ENCODE measurements at places on chromosomes 5 and 9. TPM values are rescaled to one million over a fixed set of nuclear protein-coding genes. Genes with fewer than 3 reads are reported as not detected.

DNA sequence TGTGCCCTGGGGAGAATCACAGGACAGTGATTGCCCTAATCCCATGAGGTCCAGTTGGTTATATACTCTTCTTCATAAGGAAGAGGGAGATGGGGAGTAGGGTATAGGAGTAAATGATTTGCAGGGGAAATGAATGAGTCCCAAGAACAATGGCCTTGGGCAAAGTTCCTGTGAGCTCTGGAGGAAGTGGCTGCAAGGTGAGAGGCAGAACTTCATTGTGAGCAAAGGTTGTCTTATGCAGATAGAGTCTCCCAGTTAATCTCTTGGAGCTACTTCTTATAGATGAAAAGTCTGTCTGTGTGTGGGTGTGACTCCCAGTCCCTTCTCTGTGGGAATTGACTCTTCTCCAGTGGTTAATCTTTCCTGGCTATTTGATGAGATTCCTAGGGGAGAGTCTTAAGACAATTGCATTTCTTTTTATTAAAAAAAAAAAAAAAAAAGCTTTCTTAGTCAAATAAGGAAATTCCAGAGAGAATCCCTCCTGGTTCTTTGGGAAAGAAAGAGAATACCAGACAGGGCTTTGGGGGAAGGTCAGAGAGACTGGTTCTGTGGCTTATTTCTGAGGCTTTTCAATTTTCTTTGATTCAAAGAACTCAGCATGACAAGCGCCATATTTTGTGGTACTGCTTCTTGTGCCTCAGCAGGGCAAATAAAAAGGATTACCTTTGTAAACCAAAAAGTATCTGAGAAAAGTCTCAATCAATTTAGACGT lies 33.6 kb upstream of the MEGF10 start:
- no peak for DNase-seq

GRCh38 chr5:158751961-158752655 lies 347.6 kb downstream of the EBF1 start:
- no peak for DNase-seq

- DNase-seq = no peak
These were observed 77.8 kb downstream of the FSTL4 start for GRCh38 chr5:133534566-133534965.

DNA sequence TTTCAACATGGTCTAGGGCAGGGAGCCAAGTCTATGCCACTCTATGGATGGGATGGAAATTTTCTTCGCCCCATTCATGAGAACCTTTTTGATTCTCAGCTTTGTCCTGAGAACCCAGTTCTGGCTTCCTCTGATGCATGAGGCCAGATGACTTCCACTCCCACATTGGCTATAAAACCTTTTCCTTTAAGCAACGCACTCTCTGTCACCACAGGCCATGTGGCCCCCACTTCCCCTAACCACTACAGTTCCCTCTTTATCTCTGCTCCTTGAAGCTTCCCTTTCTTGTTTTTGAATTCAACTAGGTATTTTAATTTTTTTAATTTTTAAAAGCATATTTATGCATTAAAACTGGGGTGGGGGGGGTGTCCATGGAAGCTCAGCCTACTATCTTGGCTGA lies 401.3 kb downstream of the ENC1 start:
- no peak for DNase-seq

DNA sequence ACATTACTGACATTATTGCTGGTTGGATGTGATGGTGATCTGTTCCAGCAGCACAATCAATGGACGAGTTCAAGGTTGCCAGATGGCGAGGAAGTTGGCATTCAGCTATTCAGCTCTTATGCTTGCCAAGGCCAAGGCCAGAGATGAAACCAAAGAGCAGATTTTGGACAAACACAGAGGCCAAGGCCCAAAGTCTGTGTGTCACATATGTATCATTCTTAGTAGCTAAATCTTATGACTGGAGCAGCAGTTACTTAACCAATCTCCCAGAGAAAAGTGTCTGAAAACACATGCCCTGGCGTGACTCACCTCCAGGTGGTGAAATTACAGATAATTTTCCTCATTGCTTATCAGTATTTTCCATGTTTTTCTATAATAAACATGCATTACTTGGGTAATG lies 189.0 kb upstream of the EGFLAM start:
- no peak for DNase-seq

DNA sequence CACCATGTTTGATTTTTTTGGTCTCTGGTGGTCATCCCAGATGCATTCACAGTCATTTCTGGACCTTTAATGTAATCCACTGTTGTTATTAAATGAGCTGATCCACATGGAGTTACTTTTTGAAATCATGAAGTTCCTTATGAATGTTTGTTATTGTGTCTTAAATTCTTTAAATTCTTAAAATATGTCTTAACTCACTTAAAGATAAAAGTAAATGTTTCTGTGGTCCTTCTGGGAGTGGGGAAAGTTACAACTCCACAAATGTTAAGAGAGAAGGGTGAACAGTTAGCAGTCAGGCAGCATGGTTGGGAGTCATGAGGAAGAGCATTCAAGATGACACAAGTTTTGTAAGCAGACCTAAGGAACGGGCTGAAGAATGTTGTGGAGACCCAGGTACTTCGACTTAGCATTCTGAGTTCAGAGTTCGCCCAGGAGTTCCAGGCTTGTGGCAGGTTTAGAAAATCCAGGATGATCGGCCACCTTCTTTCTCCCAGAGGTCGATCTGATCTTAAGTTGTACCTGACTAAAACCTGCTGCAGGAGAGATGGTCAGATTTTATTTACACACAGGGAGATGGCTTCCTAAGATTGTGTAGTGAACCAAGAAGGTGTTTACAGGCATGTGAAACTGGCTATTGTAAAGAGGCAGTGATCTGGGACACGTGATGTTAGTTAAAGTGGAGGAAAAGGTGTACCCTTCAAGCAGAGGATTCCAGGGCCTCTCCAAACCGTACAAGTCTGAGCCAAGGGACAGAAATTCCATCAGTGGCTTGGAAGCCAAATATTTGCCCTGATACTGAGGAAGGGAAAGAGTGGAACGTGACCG lies 17.2 kb downstream of the SLC1A1 start:
- DNase-seq = no peak

Gene KCNN2
- total RNA-seq = 2.1 TPM

- DNase-seq = no peak
These were observed 117.4 kb downstream of the GCNT1 start for GRCh38 chr9:76576344-76576743.

DNA sequence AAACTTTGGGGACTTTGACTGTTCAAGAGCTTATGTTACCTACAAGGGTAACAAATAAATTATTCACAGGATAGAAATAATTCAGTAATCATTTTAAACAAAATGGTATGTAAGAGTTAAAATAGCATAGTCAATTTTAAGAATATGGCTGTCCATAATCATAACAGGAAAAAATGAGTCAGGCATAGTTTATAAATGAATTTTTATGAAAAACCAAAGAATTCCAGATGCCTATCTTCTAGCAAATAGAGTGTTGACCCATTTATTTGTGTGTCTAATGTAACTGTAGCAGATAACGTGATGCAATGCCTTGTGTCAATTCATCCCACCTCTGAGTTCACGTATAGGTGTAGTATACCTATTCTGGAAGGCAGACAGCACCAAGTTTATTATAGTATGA lies 169.7 kb upstream of the CDH9 start:
- DNase-seq = no peak

Gene PCDHGA3
- total RNA-seq = 2.9 TPM

Gene SEC61B
- total RNA-seq = 75.1 TPM

Measured in ureter (tissue), 1 donor.